ENCODE measurements at places on chromosomes 3 and 15.

GRCh38 chr3:13110678-13111116 is 37.5 kb upstream of the IQSEC1 start:
- no peak for DNase-seq

DNA sequence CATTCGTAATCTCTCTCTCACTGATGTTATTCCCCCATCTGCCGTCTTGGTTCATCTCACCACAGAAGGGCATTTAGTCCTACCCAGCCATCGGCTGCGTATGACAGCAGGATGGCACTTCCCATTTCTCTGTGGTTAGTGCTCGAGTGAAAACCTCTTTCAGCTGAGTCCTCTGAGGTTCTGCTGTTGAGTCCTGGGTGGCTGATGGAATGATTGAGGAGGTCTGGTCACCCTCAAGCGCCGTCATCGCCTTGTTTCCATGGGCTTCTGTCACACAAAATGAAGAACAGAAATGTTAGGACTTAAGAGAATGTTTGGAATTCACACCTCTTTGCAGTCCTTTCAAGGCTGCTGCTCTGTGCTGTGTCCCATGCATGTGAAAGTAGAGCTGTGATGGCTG is 9.4 kb upstream of the SACM1L start:
- no peak for DNase-seq

DNA sequence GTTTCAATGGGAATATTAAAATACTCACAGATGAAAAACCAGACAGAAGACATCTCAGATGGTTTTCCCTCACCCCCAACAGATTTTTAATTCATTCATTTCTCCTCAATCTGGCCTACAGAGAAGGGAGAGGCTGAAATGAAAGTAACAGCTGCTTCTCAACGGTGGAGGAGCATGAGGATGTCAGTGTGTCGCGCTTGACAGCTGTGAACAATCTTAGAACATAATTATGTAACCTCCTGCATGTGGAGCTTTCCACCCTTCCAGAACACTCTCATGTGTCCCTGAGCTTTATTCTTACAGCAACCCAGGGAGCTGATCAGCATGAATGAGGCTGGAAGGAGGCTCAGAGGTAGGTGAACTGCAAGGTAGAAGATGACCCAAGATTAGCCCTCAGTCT is 52.7 kb downstream of the MB21D2 start:
- DNase-seq = no peak

- DNase-seq = no peak
These were observed 12.7 kb upstream of the CRABP1 start for GRCh38 chr15:78327466-78327865.

GRCh38 chr15:39125904-39126303 is 455.0 kb upstream of the THBS1 start:
- DNase-seq = no peak

GRCh38 chr3:129854460-129854859 is 39.1 kb downstream of the TMCC1 start:
- no peak for DNase-seq

GRCh38 chr3:192731233-192731632 is 3.9 kb upstream of the FGF12 start:
- DNase-seq = no peak

DNA sequence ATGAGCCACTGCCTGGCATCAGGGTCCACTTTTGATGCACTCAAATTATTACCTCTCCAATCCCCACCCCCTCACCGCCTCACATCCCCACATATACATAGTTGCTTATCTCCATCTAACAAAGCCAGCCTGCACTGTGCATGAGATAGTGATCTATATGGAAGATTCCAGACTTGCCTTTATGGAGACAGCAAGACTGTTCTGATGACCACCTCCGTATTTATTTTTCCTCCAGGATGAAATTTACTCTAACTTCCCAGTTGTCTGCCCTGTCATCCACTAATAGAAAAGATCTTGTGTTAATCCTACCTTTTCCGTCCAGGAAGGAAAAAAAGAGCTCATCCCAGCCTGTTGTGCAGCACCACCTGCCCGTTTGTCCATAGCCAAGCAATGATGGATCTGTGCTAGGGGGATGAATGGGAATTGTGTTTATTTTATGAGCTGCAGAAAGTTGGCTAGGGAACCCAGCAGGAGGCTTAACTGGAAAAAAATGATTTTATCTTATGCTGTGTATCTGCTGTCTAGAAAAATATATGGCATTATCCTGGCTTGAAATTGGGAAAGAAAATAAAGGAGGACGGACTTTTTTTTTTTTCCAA is 114.5 kb downstream of the CD47 start:
- DNase-seq = no peak

DNA sequence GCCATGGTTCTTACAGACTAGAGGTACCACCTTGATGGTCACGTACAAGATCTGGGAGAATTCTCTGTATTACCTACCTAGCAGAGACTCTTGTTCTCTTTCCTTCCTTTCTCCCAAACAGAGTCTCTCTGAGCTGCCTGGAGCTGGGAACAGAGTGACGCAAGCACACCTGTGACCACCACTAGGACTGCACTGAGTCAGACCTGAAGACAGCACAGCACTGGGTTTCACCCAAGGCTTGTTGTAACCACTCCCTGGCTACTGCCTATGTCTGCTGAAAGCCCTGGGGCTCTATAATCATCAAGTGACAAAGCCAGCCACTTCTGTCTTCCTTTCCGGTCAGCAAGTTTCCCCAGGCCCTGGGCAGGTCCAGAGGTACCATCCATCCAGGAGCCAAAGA is 293.3 kb upstream of the CNTN4 start:
- DNase-seq = no peak

- no peak for DNase-seq
These were observed 48.6 kb downstream of the SEMA3G start for GRCh38 chr3:52396011-52396906.

DNA sequence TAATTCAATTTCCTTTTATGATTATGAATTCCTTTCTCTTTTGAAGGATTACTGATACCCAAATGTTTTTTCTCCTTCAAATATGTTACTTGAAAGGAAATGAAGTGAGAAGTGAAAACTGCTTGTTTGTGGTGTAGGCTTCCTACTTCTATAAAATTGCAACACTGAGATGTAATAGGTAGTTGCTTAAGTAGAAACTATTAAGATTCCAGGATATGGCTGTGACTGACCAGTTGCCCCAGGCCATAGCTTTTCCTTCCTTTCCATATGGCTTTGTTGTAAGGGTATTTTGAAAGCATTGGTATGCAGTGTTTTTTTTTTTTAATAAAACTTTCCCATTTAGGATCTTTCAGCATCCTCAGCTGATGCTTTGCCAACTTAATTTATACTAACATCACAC is 28.5 kb downstream of the DNAJC13 start:
- DNase-seq = no peak

GRCh38 chr3:3666664-3667063 is 132.6 kb upstream of the LRRN1 start:
- no peak for DNase-seq

DNA sequence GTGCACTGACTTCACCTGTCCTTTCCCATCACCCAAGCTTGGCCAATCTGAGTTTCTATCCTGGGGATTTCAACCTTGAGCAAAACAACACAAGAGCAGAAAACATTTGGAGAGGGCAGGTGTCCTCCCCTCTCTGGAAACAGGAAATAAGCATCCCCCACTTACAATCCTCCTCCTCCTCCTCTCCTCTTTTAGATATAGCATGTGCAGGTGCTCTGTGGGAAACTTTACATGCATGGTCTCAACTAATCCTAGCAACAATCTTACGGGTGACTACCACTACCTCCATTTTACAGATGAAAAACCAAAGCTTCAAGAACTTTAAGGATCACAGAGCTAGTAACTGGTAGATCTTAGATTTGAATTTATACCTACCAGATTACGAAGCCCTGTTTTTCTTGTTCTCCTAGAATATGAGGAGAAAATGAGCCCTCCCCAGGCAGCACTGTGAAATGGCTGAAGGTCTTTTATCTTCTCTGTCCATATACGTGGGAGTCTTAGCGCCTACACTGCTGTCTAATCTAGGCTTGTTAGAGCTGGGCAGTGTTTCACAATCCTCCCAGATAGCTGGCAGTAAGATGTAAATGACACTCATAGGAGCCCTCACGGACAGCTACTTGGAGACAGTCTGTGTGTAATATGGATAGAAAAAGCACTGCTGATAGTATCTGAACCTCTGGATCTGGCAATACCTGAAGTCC is 301.2 kb upstream of the PROK2 start:
- DNase-seq = no peak

GRCh38 chr15:89408372-89409183 is 74.0 kb upstream of the POLG start:
- DNase-seq = no peak

- no peak for DNase-seq
These were observed 56.6 kb downstream of the MOBP start for GRCh38 chr3:39524107-39524506.

DNA sequence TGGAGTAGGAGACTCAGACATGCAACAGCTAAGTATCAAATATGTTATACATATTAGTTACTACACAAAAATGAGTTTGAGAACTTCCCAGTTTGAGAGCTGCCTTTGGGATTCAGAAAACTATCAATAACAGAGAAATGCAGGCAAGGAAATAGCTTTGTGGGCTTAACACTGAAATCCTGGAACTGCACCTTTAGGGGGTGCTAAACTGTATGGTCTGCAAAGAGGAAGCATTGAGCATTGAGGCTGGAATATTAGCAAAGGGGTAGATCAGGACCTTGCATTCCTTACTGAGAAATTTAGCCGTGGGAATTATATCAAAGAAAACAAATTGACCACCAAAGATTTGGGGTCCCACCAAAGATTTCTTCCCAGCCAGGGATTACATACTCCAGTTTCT is 580.0 kb downstream of the ZNF385D start:
- DNase-seq = no peak

DNA sequence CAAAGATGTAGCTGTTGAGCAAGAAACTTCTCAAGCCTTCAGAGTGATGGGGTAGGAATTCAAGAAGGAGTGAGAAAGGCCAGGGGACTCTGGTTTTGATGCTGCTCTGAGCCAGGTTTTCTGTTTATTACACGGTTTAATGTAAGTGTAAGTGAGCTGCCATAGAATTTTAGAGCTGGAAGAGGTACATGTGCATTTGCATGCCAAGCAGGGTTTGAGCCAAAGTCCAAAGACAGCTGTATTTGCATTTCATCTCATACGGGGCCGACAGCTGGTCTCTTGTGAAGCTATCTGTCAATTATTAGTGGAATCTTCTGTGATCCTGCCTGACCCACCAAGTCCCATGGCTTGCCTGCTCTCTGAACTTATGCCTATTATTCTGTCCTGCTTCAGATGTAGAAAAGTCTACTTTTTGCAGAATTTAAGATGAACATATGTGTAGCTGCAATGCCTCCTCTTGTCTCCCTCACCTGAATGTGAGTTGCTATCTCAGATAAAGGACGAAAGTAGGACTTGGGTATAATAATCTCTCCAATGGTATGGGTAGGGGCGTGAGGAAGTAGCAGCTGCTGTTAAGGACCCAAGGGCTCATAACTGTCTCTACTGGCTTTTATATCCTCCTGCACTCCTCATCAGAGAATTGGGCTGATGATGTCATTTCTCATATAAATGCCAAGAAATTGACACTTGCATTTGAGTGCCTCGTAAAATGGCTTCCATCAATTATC is 160.0 kb downstream of the SQOR start:
- DNase-seq = no peak

DNA sequence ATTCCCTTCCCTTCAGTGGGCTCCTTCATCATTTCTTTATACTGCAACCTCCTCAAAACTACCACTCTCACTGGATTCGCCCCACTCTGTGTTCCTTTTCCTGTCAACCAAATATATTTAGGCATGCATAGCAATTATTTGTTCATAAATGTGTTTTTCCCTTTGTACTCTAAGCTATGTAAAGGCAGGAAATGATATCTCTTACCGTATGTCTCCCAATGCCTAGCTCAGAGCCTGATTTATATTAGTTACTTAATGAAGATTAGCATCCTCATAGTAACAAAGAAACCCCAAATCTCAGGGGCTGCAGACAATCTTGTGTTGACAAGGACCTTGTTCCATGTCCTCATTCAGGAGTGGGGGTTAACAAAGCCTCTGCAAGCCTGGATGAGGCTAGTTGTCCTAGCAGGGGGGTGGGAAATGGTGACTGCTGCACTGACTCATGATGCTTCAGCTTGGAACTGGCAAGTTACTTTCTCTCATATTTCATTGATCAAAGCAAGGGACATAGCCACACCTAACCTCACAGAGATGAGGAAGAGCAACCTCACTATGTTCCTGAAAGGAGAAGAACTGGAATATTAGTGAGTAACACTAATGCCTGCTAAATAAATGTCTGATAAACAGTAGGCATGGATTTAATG is 15.2 kb downstream of the PHLDB2 start:
- no peak for DNase-seq

All from amygdala (tissue), 56 donors.